ENCODE measurements at places on chromosomes 6 and 20.

DNA sequence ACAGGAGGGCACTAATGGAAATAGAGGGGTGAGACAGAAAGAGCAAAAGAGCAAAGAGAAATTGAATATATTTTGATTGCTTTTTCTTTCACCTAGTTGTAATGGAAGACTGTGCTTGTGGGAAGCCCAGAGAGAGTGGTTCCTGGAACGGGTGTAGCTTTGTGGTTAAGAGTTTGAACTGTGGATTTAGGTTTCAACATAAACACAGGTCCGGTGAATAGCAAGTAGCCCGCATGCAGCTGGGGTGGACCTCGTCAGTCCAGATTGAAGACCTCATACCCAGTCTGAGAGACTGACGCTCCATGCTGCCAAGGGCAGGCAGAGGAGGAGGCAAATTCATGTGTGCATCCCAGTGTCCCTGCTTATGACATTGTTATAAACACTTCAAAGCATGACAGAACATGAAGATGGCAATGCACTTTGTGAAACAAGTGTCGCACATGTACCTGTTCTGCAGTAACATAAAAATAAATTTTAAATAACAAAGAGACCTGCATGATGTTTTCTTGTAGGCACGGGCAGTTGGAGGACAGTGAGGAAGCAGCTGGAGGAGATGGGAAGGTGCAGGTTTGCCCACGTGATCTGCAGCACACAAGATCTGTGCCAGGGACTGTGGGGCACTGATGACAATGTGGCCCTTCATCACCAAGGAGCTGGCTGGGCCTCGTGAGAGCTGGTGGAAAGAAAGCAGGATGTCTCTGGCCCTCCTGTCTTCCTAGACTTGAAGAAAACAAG is 220.5 kb upstream of the SSTR4 start:
- no peak for DNase-seq

- DNase-seq: no peak
These were observed 69.6 kb upstream of the ZNF184 start for GRCh38 chr6:27542485-27542884.

GRCh38 chr20:22312744-22313346 is 271.5 kb downstream of the FOXA2 start:
- DNase-seq: no peak

DNA sequence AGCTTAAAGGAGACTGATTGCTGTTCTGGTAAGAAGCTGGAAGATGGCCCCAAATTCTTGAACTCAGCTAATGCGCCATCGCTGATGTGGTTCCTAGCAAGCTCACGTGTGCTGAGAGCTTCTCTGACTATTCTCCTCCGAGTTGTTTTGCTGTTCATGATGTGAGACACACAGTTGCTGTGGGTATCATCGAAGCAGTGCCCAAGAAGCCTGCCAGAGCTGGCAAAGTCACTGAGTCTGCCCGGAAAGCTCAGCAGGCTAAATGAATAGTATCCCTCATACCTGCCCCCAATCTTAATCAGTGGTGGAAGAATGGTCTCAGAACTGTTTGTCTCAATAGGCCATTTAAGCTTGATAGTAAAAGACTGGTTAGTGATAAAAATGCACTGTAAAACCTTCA is 28.3 kb upstream of the BCLAF1 start:
- DNase-seq: no peak

GRCh38 chr6:156778454-156779205 is 1.5 kb downstream of the ARID1B start:
- peak; percentile 56 for DNase-seq

DNA sequence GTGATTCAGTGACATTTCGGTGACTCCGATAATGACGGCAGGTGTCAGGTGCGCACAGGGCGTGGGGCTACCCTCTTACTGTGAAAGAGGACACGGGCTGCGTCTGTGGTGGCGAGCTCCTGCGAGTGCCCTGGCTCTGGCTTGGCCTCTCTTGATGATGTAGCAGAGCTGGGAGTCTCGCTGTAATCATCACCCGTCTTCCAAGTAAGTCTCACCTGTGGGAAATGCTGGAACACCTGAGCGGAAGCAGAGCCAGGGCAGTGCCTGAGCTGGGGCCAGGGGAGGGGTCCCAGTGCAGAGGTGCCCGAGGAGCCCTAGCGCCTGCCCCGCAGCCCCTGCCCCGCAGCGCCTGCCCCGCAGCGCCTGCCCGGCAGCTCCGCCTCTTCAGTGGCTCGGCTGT is 4.8 kb downstream of the OSBPL2 start:
- no peak for DNase-seq

- no peak for DNase-seq
These were observed 22.6 kb downstream of the UST start for GRCh38 chr6:148769304-148769968.

DNA sequence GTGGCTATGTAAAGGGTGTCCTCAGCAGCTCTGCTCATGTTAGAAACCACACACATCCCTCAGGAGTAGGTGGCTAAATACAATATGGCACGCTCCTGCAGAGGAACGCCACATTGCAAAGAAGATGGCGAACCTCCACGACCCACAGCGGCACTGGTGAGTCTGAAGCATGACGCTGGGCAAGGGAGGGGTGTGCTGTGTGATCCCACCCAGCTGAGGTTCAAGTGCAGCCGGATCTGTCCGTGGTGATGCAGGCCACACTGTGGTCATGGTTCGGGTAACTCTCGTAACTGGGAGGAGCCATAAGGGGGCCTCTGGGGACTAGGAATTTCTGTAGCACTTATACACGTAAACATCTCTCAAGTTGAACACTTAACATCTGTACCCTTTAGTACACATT is 23.4 kb upstream of the APMAP start:
- DNase-seq: no peak

- no peak for DNase-seq
These were observed 3.0 kb downstream of the BAK1 start for GRCh38 chr6:33577106-33577535.

GRCh38 chr6:40276141-40276540 is 311.0 kb downstream of the LRFN2 start:
- DNase-seq: no peak

GRCh38 chr20:58685988-58686387 is 6.6 kb upstream of the NPEPL1 start:
- no peak for DNase-seq

GRCh38 chr6:148501178-148501590 is 158.5 kb downstream of the SASH1 start:
- no peak for DNase-seq

- no peak for DNase-seq
These were observed 21.7 kb downstream of the TGM6 start for GRCh38 chr20:2402271-2402980.

DNA sequence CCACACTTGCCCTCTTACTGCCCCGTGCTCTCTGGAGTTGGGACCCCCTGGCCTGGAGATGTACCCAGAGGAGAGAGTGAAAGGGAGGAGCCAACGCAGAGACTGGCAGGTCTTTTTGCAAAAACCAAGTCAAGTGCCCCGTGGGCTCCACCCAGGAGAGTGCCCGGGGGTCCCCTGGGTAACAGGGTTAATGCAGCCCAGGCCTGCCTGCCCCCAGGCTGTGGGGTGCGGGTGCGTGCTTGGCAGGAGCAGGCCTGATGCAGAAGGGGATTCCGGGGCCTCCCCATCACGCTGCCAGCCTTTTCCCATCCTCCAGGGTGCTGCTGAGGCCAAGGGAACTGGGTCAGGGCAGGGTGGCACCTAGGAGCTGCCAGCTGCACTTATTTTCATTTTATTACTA is 184.4 kb downstream of the ERMARD start:
- DNase-seq: no peak

DNA sequence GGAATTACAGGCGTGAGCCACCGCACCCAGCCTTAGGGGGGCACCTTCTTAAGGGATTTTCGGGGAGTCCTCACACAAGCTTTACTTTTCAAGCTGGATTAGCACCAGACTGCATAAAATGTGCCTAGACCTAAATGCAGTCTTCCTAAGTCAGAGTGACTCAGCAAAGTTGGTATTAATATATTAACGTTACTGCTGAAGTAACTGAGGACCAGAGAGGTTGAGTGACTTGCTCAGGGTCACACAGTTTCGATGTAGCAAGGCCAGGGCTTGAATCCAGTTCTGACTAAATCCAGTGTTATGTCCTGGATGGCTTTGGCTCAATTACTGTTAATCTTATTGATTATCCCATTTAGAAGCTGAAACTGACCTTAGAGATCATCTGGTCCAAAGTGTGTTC is 13.4 kb downstream of the EDEM2 start:
- no peak for DNase-seq

DNA sequence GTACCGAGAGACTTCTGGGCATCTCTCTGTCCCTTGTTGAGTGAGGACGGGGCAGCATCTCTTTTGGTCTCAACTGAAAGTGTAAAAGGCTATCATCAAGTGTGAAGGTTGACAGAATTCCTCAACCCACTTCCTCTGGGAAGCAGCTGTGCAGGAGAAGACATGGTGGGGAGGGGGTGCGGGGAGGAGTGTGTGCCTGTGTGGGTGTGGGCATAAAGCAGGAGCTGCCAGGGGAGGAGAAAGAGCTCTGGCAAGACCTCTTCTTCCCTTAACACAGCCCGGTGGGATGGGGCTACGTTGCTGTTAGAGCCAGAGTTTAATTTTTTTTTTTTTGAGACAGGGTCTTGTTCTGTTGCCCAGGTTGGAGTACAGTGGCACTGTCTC is 31.8 kb downstream of the CPXM1 start:
- no peak for DNase-seq

GRCh38 chr6:168194732-168195567 is 115.9 kb upstream of the FRMD1 start:
- DNase-seq: no peak

DNA sequence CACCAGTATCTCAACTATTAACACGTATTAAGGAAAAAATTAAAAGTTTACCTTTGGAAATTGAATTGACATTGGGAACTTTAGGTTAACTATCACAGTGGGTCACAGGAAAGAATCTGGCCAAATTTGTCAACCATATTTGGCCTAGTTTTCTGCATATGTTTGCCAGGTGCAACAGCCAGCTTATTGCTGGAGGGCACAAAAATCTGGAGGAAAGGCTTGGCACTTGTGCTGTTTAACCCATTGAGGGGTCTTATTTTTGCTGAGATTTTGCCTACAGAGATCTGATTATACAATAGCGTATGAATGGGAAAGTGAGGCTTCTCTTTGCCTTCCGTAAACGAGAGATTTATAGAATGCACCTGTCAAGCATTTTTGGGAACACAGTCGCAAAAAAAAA is 190.4 kb downstream of the PRL start:
- no peak for DNase-seq

- DNase-seq: no peak
These were observed 51.9 kb downstream of the DLL1 start for GRCh38 chr6:170238741-170239565.

- DNase-seq: no peak
These were observed 30.2 kb downstream of the ZHX3 start for GRCh38 chr20:41287327-41287726.

- DNase-seq: no peak
These were observed 1.7 kb downstream of the CNKSR3 start for GRCh38 chr6:154508573-154509375.

GRCh38 chr6:168664956-168665355 is 224.0 kb downstream of the SMOC2 start:
- DNase-seq: no peak

GRCh38 chr20:34948030-34948429 is 7.6 kb downstream of the GSS start:
- DNase-seq: no peak

GRCh38 chr6:36721369-36722140 is 23.9 kb downstream of the RAB44 start:
- no peak for DNase-seq

- no peak for DNase-seq
These were observed 650.6 kb downstream of the CBLN4 start for GRCh38 chr20:55354720-55355119.

GRCh38 chr6:88856566-88856965 is 106.9 kb downstream of the RNGTT start:
- no peak for DNase-seq

DNA sequence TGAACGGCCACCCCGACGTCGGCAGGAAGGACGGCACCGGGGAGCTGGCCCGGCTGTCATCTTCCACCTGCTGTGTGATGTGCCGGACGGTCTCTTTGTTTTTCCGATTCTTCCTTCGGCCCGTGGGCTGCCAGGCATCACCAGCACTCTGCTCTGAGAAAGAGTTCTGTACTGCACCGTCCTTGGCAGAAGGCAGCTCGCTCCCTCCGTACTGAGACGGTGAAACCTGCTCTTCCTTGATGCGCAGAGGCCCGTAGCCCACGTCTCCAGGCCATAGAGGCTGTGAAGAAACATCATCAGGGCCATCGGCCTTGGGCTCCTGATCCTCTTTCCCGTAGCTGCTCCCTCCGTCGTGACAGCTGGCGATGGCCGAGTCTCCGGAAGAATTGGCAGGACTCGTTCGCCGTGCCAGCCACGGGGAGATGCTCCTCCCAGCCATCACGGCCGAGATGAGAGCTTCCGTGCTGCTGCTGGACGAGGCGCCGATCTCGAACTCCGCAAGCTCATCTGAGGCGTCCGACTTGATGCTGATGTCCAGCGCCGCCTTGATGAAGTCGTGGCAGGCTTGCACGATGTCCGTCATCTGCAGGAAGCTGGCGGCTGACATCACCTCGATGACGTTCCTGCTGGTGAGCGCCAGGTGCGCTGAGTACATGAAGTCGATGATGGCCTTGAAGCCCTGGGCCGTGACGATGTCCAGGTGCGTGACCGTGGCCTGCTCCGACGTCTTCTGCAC is 41.1 kb downstream of the ZBTB46 start:
- no peak for DNase-seq

DNA sequence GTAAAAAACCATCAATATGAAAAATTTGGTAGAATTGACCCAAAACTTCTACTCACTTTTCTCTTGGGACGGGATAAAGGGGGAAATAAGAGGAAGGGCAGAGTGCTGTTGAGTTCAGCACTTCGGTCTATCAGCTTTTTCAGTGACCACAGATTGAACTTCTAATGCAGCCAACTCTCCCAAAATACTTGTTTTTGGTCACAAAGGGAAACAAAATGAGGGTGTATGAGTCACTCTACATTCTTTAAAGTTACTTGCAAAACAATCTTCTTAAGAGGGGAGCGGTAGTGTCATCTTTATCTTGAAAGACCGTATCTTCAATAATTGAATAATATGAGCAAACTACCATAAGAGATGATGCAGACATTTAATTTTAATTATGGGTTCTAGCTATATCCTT is 661.3 kb downstream of the CD109 start:
- no peak for DNase-seq

GRCh38 chr6:3748208-3749066 is 3.1 kb downstream of the PXDC1 start:
- DNase-seq: no peak

GRCh38 chr6:142302421-142303175 is 791 bp downstream of the ADGRG6 start:
- DNase-seq: no peak

- no peak for DNase-seq
These were observed 59.2 kb upstream of the ADGRB3 start for GRCh38 chr6:68575765-68576439.

DNA sequence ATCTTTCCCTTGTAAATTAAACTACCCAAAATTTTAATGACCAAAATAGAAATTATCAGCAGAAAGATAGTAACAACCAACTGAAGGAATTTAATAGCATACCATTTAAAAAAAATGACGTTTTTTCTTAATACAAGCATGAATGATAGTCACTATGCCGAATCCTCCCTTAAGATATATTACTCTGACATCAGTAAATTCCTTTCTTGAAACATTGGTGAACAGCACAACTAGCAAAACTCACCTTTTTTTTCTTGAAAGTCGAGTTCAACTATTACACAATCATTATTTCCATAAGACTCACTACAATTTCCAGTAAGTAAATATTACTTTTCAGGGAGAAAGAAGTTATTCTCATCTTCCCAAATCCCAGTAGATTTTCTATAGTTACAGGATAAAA is 433.2 kb downstream of the GRIK2 start:
- DNase-seq: no peak

- no peak for DNase-seq
These were observed 118.8 kb downstream of the RALGAPA2 start for GRCh38 chr20:20593447-20594170.

GRCh38 chr20:51417250-51418136 is 125.0 kb downstream of the NFATC2 start:
- DNase-seq: peak; percentile 27

Measured in T-cell (primary cell).